ENCODE measurements at places on chromosomes 6 and 20.

DNA sequence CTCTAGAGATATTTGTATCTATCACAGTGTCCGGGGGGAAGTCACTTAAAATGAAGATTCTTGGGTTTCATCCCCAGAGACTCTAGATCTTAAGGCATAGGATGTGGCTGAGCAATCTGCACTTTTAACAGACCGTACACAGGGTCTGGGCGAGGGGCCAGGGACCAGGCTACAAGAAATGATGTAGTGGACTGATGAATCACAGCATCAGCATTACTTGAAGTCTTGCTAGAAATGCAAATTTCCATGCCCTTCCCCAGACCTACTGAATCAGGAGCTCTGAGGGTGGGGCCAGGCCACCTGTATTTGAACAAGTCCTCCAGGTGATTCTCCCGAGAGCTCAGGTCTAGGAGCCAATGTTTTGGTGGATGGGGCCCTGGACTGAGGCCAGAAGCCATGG lies 168.4 kb downstream of the DOK5 start:
- DNase-seq = peak; percentile 57

- DNase-seq = no peak
These were observed 319.6 kb upstream of the POU3F2 start for GRCh38 chr6:98514796-98515195.

DNA sequence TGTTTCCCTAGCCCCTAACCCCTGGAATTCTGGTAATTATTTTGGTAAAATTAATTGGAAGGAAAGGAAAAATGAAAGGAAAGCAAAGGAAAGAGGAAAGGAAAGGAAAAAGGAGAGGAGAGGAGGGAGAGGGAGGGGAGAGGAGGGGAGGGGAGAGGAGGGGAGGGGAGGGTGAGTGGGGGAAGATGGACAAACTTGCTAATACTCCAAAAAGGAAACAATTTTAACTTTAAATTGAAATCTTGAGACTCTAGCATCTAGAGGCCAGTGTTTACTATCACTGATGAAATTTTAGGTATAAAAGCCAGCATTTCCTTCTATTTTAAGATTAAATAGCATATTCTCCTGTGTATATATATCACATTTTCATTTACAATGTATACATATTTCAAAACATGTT lies 156.5 kb downstream of the COL12A1 start:
- no peak for DNase-seq

- no peak for DNase-seq
These were observed 2.7 kb upstream of the DTD1 start for GRCh38 chr20:18585134-18585533.

DNA sequence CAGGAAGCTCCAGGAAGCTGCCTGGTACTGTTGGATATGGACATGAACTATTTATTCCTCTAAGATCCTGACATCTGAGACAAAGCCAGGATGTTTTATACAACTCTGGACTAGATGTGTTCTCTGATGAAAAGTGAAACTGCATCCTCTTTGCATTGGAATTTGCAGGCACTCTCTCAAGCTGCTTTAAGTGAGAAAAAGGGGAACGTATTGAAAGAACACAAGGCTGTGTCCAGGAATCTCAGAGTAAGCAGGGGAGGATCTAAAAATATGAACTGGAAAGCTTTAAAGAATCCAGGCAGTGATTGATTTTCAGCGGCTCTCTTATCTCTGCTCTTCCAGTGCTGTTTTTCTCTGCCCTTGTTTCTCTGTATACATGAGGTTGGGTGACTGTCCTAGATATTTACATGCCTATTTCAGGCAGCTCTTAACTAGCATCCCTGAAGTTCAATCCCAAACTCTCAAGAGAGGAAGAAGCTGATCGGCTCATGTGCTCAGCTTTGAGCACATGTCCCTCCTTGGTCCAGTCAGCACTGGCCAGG lies 193.8 kb downstream of the PLCB4 start:
- no peak for DNase-seq

DNA sequence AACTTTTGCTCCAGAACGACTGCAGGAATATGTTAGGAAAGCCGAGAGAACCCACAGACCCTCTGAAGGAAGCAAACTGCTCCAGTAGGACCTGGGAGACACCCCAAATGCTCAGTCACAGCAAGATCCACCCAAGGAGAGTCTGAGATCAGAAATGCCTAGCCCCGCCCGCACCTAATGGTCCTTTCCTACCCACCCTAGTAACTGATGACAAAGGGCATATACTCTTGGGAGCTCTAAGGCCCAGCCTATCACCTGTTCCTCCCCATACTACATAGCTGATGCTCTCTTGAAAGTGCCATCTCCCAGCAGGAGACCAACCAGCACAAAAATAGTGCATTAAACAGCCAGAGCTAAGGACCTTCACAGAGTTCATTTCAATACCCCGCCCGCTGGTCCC lies 67.6 kb downstream of the CD2AP start:
- DNase-seq = no peak

- no peak for DNase-seq
These were observed 36.9 kb upstream of the HLA-C start for GRCh38 chr6:31308845-31309175.

- DNase-seq = no peak
These were observed 255.4 kb downstream of the OGFRL1 start for GRCh38 chr6:71544028-71544427.

DNA sequence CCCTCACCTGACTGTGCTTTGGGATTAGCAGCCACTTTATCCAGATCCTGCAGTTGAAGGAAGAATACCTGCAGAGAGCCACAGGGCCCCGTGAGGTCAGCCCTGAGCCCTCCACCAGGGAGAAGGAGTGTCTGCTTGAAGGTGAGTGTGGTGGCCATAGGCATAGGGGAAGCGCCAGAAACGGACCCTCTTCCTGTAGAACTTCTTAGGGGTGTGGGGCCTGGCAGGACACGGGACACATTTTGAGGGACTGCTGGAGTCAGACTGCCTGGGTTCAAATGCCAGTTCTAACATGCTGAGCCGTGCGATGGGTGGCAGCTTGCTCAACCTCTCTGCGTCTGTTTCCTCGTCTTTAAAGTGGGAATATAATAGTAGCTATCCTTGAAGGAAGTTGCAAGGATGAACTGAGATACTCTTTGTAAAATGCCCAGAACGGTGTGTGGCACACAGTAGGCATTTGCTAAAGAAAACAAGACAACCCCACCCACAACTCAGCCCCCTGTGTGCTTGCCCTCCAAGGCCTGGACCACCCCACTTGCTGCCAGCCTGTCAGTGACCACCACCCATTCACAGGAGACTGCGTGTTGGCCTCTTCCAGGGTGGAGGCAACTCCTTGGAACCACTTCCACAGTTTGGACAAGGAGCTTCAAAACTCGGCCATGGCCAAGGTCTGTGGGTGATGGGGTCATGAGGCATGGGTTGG lies 4.8 kb upstream of the BAK1 start:
- DNase-seq = no peak

DNA sequence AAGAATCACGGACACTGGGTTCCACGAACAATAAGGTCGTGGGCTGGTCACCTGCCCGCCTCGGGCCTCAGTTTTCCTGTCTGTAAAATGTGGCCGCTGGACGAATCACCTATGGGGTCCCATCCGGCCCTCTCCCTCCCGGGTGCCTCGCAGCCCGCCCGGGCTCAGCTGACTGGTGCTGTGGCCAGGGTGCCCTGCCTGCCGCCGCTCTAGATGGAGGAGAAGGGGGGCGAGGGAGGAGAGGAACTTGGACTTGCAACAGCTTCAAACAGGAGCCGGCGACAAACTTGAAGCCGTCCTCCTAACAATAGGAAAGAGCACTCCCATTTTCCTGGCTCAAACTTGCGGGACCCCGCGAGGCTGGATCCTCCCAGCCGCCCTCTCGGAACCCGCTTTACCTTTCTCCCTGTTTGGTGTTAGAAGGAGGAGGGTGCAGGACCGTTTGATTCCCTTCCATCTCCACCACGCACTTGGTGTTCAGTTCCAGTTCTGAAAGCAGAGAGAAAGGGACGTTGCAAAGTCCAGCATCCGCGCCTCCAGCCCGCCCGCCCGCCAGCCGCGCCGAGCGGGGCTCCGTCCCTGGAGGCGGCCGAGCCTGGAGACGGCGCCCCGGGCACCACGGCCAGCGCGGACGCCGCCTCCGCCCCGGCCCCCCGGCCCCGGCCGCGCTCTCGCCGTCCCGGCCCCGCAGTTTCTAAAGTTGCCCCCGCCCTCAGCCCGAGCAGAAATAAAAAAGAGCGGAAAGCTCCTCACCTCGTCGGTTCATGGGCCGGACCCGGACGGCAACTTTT lies 584 bp downstream of the KIF13A start:
- DNase-seq = peak; percentile 68

DNA sequence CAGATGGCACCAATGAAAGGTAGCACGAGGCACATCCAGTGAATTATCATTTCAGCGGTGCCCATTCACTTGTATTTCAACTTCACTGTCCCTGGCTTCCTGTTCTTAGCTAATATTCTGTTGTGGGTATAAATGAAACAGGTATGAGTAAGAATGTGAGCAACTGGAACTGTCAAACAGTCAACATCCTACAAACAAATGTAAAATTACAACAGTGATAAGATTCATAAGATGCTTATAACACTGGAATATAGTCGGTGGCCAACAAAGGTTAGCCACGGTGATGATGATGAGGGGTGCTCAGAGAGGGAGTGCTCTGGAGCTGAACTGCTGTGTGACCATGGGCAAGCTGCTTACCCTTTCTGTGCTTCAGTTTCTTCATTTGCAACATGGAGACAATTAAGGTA lies 74.9 kb upstream of the TOX2 start:
- no peak for DNase-seq

DNA sequence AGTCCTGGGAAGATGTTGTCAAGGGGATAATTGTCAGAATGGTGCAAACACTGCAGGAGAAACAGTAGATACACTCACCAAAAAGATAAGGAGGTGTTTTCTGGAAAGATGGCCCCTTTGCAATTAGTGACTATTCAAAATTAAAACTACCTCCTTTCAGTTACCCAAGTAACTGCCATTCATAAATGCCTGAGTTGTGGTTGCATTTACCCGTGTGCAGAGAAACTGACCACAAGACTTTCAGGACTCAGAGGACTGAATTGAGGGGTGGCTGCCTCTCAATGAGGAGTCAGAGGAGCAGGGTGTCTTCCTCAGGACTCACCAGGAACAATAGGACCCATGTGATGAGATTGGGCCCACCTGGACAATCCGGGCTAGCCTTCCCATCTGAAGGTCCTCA lies 39.0 kb downstream of the GCM1 start:
- no peak for DNase-seq

DNA sequence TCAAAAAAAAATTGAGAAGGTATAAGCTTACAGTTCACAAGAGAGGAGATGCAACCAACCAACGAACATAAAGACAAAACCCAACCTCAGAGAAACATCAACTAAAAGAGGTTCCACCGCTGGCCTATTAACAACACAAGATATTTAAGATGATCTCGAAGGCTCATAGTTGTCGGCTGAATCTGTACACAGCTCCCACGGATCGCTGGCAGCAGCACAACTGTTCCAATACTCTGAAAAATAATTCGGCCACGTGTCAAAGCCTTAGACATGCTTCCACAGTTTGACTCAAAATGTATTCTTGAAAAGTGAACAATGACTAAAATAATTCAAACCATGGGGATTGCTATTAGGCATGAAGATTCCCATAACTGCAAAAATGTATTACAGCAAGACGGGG lies 13.7 kb downstream of the EXOC2 start:
- DNase-seq = no peak

- no peak for DNase-seq
These were observed 122.2 kb downstream of the AFG1L start for GRCh38 chr6:108417027-108417426.

GRCh38 chr6:31386977-31387376 lies 16.4 kb upstream of the MICA start:
- no peak for DNase-seq

- DNase-seq = no peak
These were observed 26.4 kb downstream of the TRPC4AP start for GRCh38 chr20:35066194-35066593.

Measured in left lung (tissue), 14 donors.